Astrocyte (in vitro differentiated cells and primary cell): ENCODE measurements at places on chromosomes 6 and 20. TPM values are rescaled to one million over a fixed set of nuclear protein-coding genes. Genes with fewer than 3 reads are reported as not detected.

DNA sequence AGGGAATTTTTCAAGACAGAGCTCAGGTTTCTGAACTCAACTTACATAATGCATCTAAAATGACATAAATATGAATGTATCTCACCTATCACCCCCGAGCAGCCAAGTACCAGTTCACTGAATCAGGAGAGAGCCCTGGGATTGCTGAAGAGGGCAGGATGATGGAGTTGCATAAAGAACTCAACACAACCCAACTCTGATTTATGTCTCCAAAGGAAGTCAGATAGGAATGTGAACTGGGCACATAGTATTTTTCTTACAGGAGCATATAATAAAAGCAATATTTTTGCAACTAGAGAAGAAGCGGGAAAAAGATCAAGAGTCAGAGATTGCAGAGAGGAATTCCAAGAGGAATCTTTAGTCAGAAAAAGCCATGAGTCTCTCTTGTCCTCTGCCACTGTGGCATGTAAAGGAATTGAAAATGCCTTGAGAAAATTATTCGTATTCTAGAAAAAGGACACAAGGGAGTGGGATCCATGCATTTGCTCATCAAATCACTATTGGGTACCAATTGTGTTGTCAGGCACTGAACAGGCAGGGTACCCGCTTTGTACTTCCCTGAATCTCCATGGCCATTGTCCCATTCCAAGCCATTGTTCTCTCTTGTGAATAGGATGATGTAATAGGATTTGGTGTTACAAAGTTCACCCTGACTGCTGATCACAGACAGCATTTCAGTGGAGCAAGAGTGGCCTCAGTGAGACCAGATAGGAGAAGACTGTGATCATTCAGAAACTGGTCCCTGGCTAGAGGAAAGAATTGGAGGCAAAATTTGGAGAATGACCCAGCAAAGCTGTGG, 16.3 kb downstream of the RIN2 start:
- H3K4me3 ChIP-seq = no peak overlapping the region
- no peaks in the 10 kb centered on the region for H3K36me3 ChIP-seq
- H3K27ac ChIP-seq = no peak overlapping the region
- no peaks in the 10 kb centered on the region for H3K4me1 ChIP-seq
- DNase-seq = no peak

GRCh38 chr20:57558614-57559288, 2.2 kb upstream of the PCK1 start:
- H3K4me3 ChIP-seq = no peak overlapping the region
- no peaks in the 10 kb centered on the region for H3K4me1 ChIP-seq
- peaks cover 46% of the 10 kb centered on the region for H3K27me3 ChIP-seq
- H3K36me3 ChIP-seq = no peaks in the 10 kb centered on the region
- no peak for DNase-seq

DNA sequence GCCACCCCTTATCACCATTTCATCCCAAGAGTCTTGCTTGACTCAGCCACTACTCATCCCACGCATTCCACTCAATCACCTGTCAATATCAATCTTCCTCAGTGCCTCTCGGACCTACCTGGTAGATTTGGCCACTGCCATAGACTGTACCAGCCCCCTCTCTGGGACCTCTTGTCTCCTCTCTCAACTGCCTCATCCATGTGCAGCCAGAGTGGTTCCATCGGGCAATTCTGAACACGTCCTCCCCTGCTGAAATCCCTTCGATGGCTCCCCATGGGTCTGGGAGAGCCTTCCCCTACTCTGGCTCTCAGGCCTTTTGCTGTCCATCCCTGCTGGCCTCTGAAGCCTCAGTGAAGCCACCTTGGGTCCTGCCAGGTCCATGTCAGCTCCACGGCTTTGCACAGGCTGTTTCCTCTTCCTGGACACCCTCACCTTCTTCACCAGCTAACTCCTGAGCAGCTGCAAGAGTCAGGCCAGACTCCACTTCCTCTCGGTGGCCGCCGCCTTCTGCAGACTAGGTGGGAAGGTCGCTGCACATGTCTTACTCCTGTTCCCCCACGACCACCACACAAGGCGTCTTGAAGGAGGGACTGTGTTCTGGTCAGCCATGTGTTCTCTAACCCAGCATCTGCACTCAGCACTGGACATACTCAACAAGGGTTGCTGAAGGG, 120.4 kb downstream of the TOX2 start:
- H3K36me3 ChIP-seq = no peaks in the 10 kb centered on the region
- H3K4me1 ChIP-seq = no peaks in the 10 kb centered on the region
- DNase-seq = no peak
- peaks cover 4% of the 10 kb centered on the region for H3K27me3 ChIP-seq
- H3K27ac ChIP-seq = no peak overlapping the region

Gene VSTM2L
- 17.7 and 18.5 TPM in 2 replicates for total RNA-seq

Gene EMILIN3
- total RNA-seq = 0.20 TPM in 1 of 2 replicates, not detected in the other
